ENCODE measurements at places on chromosomes 13 and 19.

DNA sequence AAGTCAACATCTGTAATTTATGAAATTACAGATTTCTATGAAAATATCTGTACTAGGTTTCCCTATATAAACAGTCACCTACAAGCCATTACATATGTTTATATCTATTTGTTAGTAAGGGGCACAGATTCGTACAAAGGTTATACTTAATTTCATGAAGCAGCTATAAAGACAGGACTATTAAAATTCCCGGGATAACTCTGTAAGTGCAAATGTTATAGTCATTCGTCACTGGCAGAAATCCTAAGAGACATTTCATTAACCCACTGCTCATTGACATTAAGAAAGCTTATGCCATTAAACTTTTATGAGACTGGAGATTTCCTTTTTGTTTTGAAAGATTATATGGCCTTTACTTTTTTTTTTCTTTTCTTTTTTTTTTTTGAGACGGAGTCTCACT is 122.9 kb downstream of the MYO16 start:
- DNase-seq: no peak

DNA sequence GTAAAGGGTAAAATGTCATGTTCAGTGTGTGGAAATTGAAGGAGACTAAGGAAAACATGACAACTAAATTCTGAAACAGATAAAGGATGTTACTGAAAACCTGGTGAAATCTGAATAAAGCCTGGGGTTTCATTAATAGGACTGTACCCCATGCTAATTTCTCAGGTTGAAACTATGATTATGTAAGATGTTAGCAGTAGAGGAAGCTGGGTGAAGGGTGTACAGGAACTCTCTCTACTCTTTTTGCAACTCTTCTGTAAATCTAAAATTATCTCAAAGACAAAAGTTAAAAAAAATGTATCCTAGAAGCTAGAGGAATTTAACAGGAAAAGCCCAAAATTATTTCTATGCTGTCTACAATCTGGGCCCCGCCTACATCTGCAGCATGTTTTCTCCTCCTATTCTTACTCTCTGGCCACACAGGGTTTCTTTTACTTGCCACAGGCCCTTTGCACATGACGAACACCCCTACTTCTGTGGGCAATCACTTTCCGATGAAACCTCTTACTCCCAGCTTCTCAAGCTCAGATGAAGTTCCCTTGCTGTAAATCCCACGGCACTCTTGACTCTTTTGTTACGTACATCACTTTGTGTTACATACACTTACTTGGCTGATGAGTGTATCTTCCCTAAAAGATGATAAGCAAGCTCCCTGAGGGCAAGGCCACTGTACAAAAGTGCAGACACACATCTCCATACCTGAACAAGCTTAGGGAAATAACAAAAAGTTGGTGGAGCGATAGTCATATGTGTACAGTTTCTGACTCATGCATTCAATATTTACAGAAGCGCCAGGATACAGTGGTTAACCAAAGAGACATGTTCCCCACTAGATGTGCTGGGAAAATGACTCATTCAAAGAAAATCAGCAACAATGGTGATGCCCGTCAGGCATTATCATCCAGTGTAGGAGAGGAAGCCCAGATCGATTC is 32.6 kb downstream of the RUBCNL start:
- no peak for DNase-seq

DNA sequence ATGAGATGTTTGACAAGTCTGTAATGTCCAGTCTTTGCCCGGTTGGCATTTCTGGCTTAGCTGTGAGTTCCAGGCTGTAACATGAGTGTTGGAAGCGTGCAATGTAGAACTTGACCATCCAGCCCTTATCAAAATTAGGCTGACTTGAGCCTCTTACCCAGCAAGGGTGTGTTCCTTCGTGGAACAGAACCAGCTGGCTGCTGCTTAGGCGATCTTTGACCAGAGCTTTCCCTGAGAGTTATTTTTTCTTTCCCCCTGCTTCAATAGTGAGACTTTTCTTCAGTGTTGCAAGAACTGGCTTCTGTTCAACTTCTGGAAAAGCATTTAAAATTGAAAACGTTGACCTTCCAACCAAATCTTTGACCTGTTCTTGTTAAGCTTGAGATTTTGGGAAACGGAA is 6.5 kb downstream of the TNFSF13B start:
- DNase-seq: no peak

GRCh38 chr19:16347706-16348105 is 23.1 kb downstream of the KLF2 start:
- DNase-seq: no peak

GRCh38 chr13:99153219-99153618 is 47.4 kb upstream of the UBAC2 start:
- no peak for DNase-seq

DNA sequence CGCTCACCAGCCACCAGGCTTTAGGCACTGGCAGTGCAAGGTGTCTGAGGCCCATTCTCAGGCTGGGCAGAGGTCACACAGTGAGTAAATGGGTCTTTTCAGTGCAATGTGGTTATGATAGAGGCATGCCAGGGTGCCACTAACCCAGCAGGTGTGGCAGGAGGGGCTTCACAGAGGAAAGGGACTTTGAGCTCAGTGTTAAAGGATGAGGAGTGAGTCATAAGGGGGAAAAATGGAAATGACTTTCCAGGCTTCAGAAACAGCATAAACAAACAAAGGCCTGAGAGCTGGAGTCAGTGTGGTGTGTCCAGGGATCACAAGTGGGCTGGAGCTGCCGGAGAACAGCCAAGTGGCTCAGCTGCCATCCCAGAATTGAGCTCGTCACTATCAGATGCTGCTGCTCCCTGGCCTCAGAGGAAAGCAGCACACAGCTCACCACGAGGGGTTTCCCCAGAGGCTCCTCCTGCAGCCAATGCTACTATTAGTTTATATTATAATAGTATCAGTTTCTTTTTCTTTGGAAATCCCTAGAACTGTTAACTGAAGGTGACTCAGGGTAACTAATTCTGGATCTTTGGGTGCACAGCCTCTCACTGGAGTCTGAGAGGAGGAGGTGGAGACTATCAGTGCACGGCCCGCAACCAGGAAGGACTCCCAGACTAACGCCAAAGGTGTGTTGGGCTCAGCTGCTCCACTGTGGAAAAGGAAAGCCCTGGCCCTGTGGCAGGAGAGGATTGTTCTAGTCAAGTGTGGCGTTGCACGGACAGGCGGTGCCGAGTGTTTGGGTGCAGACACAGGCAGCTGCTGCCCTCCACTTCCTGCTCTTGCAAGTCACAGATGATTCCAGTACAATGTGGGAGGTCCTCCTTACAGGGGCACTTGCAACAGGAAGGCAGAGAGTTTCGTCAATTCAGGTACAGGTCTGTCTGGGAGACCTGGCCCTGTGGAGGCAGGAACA is 39.5 kb downstream of the DHRS12 start:
- DNase-seq: peak; percentile 45

- DNase-seq: no peak
These were observed 30.9 kb upstream of the PSG9 start for GRCh38 chr19:43300206-43300605.

GRCh38 chr13:19961924-19962323 is 3.4 kb downstream of the ZMYM2 start:
- DNase-seq: no peak

- no peak for DNase-seq
These were observed 31.8 kb downstream of the PIP5K1C start for GRCh38 chr19:3668331-3669081.

DNA sequence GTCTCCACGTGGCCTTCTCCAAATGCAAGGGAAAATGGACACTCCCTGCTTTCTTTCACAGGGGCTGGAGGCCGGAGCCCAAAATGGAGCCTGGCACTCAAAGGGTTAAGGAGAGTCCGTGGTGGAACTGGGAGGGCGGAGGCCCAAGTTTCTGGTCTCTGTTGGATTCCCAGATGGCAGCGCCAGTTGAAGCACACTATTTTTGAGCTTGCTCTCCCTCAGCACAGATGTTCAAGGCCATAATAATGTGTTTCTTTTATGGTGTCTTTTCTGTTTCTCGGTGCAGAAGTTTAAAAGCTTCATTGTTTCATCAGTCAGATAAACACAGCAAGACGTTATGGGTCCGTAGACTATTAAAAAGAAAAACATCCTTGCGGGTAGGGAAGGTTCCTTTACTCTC is 67.6 kb downstream of the TNFRSF19 start:
- no peak for DNase-seq

GRCh38 chr19:43790587-43790986 is 9.8 kb upstream of the KCNN4 start:
- no peak for DNase-seq

DNA sequence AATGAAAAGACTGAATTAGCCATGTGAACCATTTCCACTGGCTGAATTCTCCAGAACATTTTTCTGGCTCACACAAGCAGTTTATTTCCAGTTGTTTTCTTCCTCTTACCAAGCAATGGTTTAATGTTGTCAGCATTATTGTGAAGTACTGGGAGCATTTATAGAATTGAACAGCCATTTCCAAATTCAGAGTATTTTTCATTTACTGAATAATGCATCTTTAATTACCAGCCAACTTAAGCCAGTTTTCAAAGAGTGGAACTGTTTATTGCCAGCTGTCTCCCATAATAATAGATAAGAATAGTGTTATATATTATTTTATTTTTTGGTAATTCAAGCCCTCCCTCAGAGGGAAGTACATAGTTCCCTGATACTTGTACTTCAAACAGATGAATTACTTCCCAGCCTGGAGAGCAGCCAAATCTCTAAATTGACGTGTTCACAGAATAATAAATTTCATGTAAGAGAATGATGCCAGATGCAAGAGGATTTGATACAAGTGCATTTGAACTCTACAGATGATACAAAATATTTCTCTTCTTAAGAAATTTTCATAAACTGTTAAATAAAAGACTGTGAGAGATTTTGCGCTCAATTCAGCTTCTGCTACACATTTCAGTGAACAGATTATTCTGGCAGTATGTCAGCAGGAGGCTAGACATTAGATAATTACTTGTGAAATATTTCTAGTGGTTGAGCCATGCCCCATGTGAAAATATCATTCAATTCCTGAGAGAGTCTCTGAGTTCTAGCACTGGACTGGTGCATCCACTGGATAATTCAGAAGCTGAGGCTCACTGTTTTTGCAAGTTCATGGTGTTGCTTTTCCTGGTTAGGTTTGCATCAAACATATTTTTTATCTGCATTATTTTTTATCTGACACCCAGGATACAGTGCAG is 315.9 kb downstream of the SLC7A1 start:
- DNase-seq: no peak

DNA sequence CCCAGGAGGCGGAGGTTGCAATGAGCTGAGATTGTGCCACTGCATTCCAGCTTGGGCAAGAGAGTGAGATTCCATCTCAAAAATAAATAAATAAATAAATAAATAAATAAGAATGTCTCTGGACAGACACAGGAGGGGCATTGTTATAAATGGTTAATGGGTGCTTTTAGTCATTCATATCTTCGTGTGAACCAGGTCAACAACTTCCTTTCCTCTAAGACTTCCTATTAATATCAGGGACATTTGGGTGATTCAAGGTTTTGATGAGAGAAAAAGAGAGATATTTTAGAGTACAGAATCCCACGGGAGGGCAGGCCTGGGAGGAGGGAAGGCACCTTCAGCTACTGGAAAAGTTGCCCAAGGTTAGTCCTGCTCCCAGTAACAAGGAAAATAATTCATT is 23.9 kb downstream of the DHRS12 start:
- DNase-seq: no peak

DNA sequence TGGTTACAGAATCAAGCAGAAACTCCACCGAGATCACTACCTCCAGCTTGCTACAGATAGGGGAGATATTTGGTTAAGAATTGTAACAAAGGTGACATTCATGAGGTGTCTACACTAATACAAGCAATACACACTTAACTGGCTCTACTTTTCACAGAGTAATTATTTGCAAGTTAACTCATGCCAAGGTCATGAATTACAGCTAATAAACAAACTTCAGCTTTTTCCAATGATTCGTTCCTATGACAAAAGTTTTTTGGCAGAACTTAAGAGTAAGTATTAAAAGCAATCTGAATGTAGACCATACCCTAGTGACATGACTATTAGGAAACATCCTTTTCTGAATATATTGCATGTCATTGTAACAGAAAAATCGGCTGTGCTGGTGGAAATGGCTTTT is 72.1 kb downstream of the LHFPL6 start:
- DNase-seq: no peak

GRCh38 chr13:98253526-98253925 is 76.5 kb upstream of the RNF113B start:
- no peak for DNase-seq

DNA sequence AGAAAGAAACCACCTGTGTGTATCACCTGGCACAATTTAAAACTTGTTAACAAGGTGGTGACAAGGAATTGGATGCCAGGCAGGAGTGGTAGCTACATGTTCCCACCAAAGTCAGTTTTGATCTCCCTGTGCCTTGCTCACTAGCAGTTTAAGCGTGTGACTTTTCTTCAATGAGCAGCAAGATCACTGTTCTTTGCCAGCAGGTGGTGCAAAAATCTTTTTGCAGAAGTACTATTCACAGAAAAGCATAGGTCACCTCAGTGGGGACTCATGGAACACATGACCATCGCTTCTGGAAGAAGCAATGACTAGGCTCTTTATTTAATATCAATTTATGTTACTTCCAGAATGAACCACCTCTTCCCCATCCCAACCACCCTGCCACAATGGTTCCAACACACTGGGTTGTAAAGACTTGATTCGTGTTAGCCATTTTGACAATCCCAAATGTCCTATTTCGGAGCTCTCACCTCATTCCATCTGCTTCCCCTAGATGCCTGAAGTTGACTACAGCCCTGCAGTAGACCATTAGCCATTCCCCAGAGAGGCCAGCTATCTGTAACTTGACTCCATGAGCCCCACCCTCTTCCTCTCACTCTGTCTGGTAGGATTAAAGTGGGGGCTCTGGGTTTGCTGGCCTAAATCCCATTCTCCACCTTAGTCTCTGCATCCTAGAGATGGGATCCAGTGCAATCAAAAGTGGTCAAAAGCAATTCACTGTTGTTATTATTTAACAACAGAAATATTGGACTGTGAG is 59.1 kb upstream of the TNFRSF19 start:
- DNase-seq: no peak

GRCh38 chr13:29573190-29573589 is 22.3 kb downstream of the SLC7A1 start:
- DNase-seq: no peak

DNA sequence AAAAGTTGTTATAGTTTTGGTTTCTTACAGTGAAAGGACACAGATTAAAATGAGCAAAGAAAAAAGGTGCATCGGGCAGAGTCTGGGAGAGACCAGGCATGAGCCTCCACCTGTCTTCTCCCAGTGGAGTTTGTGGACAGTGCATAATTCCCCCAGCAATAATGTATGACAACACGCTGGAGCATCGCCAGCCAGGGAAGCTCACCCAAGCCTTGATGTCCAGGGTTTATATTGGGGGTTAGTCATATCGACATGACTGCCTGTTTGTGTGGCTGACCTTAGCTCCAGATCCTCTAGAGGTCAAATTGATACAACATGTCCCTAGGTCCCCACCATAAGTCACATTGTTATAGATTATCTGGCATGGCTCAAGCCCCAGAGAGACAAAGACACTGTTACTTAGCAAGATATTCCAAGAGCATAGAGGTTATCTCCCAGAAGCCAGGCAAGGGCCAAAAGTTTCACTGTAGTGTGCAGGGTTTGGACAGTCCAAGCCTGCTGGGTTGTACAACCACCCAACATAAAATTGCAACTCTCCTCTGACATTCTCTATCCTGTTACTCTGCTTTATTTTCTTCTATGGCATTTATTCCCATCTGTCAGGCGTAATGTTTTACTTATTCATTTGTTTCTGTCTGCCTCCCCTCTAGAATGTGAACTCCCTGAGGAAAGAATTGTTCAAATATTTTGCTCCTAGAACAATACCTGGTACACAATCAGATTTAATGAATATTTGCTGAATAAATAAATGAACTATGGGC is 5.6 kb upstream of the KLK13 start:
- DNase-seq: no peak

GRCh38 chr19:8352134-8352827 is 9.2 kb upstream of the KANK3 start:
- DNase-seq: no peak

All from effector memory CD4-positive, alpha-beta T cell (primary cell).